ENCODE measurements at places on chromosomes 5 and 9.

GRCh38 chr5:69295088-69295754 is 37.4 kb downstream of the CCDC125 start:
- no peak for DNase-seq

- no peak for DNase-seq
These were observed 14.0 kb downstream of the SEC61B start for GRCh38 chr9:99235926-99236634.

DNA sequence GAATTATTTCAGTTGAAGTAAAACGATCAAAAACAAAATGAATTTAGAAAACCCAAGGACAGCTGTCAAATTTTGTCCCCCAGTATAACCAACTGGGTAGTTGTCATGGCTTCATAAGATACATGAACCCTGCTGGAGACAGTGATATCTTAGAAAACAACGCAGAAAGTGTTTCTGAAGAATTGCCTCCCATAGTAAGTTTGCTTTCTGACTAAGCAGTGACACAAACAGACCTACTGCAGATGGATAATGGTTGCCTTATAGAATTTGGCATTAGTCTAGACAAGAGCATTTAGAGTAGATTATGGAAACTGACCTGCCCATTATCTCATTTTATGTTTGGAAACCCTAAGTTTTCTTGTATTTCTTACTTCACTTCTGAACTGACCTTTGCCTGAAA is 187.7 kb upstream of the KCNN2 start:
- DNase-seq, result no peak

DNA sequence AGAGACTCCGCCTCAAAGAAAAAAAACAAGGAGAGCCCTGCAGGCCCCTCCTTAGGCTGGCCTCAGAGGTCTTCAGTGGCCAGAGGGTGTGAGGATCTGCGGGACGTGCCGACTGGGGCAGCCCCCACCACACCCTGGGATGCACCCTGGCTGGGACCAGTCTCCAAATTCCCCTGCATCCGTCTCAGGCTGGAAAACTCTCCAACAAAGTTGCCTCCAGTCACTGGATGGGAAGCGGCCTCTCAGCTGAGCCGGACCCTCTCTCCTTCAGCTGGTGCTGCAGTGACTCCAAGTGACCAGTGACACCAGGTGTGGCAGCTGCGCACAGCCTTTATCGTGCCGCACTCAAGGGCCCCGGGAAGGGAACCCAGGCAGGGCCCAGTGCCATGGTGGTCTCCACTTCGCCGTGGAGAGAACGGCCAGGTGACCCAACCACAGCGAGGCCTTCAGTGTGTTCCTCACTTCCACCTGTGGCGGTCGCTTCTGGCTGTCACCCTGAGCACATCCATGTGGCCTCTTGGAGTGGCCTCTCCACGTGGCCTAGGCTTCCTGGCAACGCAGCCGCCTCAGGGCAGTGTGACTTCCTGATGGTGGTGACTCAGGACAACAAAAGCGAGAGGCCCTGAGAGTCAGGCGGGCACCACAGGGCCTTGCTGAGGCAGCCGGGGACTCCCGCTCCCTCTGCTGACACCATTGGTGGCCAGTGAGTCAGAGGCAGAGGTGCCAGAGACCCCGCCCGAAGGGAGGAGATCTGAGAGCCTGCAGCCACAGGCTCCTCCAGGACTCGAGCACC is 19.3 kb upstream of the CAMSAP1 start:
- peak; percentile 45 for DNase-seq

GRCh38 chr9:28971881-28972280 is 1398.6 kb upstream of the C9orf72 start:
- DNase-seq, result no peak

GRCh38 chr5:177313561-177314259 is 2.0 kb upstream of the MXD3 start:
- DNase-seq, result no peak

- no peak for DNase-seq
These were observed 4.6 kb upstream of the OR1L4 start for GRCh38 chr9:122719218-122719617.

DNA sequence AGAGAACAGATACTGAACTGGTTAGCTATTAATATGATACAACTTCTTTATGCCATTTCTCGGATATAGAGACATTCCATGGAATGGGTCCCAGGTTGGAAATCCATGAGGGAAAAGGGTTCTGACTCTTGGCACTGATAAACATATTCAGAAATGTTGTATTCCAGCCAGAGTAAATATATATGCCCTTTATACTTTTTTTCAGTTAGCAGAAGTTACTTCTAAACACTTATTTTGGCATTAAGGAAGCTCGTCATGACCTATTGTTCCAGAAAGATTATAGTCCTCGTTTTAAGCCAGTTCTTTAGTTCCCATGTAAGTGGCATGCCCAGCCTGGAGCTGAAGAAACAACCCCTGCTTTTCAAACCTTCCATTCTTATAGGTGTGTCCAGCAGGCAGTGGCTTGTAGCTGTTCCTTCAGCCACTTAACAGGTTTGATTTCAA is 181.6 kb downstream of the CD180 start:
- no peak for DNase-seq

DNA sequence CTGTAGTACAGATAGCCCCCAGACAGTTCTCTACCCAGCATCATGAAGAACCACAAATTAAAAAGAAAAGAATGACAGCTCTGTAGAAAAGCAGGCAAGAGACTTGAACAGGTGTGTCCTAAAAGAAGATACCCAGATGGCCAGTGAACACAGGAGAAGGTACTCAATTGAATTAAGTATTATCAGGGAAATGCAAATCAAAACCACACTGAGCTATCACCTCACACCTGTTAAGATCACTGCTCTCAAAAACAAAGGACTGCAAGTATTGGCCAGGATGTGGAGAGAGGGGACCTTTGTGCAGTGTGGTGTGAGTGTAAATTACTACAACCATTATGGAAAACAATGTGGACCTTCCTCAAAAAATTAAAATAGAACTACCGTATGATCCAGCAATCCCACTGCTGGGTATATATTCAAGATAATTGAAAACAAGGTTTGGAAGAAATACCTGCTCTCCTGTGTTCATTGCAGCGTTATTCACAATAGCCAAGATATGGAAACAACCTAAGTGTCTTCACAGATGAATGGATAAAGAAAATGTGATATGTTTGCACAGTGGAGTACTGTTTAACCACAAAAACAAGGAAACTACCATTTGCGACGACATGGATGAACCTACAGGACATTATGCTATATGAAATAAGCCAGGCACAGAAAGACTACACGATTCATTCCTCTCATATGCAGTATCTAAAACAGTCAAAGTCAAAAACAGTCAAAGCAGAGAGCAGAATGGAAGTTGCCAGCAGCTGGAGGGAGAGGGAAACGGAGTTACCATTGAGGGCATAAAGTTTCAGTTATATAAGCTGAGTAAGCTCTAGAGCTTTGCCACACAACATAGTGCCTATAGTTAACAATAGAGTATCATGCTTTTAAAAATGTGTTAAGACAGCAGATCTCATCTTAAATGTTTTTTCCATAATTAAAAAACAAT is 102.6 kb downstream of the WNK2 start:
- DNase-seq, result no peak

DNA sequence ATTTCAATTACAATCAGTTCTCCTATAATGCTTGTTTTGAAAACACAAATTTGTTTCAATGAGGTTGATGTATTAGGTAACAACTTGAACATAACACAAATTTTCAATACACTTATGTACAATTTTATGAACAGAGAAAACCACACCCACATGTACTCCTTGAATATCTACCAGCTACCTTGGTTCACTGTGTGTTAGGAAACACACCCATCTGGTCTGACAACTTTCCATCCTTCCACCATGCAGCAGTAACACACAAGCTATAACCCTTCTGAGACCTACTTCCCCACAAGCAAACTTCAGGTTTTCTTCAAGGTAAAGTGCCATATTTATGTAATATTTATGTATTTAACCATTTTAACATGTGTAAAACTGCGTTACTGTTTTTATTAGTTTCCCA is 36.4 kb upstream of the UBQLN1 start:
- DNase-seq, result no peak

GRCh38 chr9:105445203-105445881 is 2.5 kb upstream of the FSD1L start:
- no peak for DNase-seq
